ENCODE measurements at places on chromosomes 12 and 14. TPM values are rescaled to one million over a fixed set of nuclear protein-coding genes. Genes with fewer than 3 reads are reported as not detected.

Gene TAS2R9
- not detected for total RNA-seq

Gene SLC5A8
- total RNA-seq = not detected

Gene C2CD5
- total RNA-seq = 44.1 TPM

DNA sequence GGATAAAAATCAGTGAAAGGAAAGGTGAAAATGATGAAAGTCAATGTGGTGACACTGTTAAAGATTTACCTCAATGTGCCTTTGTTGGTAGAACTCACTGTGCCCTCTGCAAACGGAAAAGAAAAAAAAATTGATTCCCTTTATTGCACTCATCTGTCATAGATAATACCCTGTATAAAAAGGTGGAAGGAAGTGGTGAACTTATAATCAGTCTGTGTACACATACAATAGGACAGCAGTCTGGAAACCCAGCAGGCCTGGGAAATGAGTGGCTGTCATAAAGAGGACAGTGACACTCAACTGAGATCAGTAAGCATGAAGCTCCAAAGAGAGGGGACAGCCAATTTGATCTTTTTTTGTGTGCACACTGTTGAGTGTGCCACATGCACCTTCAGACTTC lies 364.7 kb downstream of the NOVA1 start:
- H3K27me3 ChIP-seq = no peaks in the 10 kb centered on the region
- H3K4me3 ChIP-seq = no peak overlapping the region
- H3K4me1 ChIP-seq = no peaks in the 10 kb centered on the region
- H3K27ac ChIP-seq = no peak overlapping the region
- no peak for DNase-seq

- H3K27ac ChIP-seq = peak overlapping the region; percentile 12
- peak overlapping the region; percentile 11 for H3K4me3 ChIP-seq
- peaks cover 7% of the 10 kb centered on the region for H3K36me3 ChIP-seq
- H3K4me1 ChIP-seq = peaks cover 22% of the 10 kb centered on the region
- H3K27me3 ChIP-seq = peaks cover 52% of the 10 kb centered on the region
Measured at GRCh38 chr14:93648440-93649168, 139.7 kb downstream of the PRIMA1 start.

DNA sequence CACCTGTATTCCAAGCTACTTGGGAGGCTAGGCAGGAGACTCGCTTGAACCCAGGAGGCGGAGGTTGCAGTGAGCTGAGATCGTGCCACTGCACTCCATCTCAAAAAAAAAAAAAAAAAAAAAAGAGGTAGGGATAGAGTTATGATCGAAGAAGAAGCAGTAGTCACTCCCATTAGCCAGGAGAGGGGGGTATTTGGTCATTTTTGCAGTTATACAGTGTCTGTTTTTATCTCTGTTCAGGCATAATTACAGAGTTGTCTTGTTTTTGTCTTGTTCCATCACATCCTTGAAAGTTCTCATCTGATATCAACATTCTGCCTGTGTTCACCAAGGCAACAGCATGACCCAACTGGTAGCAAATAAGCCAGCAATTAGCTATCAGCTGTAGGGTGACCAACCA lies 98.5 kb upstream of the TMPO start:
- H3K27ac ChIP-seq = no peak overlapping the region
- DNase-seq = no peak
- H3K4me1 ChIP-seq = no peaks in the 10 kb centered on the region
- H3K4me3 ChIP-seq = no peak overlapping the region
- no peaks in the 10 kb centered on the region for H3K36me3 ChIP-seq

DNA sequence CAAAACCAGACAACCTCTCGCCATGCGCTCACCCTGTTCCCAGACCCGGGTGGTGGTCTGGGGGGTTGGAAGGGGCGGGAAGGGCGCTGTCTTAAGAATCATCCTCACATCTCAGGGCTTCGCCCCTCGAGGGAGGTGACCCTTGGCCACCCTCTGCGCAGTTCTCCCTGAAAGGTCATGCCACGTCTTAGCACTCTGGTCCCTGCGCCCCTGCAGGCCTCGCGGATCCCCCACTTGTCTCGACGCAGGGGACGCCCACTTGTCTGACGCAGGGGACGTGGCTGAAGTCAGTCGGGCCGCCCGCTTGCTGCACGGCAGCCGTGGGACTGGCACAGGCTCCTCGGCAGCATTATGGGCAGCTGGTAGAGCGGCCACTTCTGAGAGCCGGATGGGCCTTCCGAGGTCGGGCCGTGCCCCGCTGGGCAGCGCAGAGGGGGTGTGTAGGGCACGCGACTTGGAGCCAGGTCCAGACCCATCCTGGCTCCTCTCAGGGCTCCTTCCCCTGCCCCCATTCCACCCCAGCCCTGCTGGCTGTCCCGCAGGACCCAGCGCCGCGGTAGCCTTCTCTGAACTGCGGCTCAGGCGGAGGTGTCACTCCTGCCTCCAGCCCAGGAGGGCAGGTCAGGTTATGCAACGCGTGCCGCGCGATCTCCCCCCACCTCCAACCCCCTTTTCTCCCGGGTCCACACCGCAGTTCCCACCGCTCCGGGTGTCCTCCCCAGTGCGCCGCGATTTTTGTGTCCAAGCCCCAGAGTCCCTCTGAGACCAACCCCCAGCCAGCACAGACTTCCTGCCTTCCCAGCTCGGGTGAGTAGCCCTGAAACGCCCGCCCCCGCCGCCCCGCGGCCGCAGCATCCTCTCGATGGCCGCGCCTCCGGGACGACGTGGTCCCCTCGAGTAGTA lies 40.9 kb upstream of the CAPRIN2 start:
- no peak overlapping the region for H3K27ac ChIP-seq
- peaks cover 16% of the 10 kb centered on the region for H3K4me1 ChIP-seq

GRCh38 chr12:68428724-68429501 lies 96.8 kb upstream of the MDM1 start:
- H3K36me3 ChIP-seq = no peaks in the 10 kb centered on the region
- no peak for DNase-seq
- H3K4me1 ChIP-seq = no peaks in the 10 kb centered on the region
- no peak overlapping the region for H3K27ac ChIP-seq

DNA sequence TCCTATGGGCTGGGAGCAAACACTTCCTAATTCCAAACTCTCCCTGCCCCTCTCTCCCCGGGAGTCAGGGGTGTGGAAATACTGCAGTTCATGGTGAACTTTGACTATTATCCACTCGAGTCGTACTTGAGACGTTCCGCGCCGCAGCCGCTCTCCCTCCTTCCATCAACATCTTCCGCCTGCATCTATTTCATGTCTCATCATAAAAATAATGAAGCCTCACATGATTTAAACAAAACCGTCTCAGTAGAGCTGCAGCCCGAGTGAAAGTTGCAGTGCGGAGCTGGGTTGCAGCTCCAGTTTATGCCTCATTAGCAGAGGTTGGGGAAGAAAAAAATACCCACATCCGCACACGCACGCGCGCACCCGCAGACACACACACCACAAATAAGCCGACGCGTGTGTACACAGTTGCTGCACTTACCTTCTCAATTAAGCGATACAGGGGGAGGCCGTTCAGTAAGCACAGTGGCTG lies 283 bp downstream of the LMO3 start:
- peak overlapping the region; percentile 32 for H3K4me3 ChIP-seq
- DNase-seq = no peak
- peaks cover 6% of the 10 kb centered on the region for H3K36me3 ChIP-seq
- H3K27ac ChIP-seq = no peak overlapping the region
- H3K4me1 ChIP-seq = peaks cover 4% of the 10 kb centered on the region
